ENCODE measurements at places on chromosomes 12 and 14. TPM values are rescaled to one million over a fixed set of nuclear protein-coding genes. Genes with fewer than 3 reads are reported as not detected.

The LUM gene
- polyA plus RNA-seq = 135 TPM

DNA sequence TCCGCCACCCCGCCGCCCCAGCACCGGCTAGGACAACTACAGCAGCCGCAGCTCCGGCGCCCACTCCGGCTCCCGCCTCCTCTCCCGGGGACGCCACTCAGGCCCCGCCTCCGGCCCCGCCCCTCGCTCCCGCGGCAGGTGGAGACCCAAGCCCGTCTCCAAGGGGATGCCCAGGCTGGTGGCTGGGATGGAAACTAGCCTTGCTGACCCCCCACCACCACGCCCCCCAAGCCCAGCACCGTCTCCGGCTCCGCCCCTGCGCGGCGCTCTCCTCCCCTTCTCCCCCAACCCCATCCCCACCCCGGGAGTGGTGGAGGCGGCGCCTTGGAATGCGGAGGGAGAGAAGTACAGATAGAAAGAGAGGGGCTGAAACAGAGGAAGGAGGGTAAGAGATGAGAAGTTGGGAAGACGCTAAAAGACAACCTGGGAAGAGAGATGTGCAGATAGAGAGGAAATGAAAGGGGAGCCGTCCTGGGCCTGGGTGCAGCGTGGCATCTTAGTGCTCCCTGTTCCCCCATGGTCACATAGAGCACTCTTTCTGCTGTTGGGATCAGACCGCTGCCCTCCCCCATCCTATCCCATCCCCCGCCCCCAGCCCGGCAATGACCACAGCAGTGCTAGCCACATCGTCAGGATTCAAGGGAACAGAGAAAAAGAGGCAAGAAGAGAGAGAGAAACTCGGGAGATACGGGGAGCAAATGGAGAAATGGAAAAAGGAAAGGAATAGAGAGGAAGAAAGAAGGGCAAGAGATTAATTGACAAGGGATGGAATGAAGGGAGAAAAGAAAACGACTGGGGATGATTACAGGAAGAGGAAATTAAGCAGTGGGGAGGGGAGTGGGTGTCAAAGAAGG is at the start of gene ITGA7:
TSS of gene ITGA7 (minus strand) at position 64 of the 854 bp plus-strand sequence. CDS start 222 bp downstream, outside the sequence.
- DNase-seq = no peak

DNA sequence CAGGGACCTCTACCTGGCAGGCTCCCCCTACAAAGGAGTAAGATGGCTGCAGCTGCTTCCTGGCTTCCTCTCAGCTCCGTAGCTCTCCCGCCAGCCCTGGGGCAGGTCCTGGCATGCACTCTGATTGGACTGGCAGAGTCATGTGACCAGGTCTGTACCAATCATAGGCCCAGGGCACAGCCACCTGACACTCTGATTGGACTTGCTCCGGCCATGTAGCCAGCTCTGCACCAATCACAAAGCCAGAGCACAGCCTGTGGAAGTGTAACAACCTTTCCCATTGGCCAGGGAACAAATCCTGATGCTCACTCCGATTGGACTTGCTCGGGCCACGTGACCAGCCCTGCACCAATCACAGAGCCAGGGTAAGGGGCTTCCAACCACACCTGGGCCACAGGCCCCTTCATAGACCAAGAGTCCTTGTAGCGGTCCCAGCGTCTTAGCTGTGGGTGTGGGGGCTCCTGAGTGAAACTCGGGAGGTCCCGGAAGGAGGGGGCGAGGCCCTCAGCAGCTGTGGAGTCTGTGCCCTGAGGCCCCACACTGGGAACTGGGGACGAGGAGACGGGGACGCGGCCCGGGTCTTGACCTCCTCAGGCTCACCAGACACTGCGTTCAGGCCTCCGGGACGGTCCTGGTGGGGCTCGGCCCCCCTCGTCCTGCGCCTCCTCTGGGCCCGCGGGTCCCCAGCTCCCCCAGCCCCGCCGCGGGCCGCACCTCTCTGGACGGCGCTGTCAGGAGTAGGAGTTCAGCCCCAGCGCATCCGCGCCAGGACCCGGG is 210.6 kb downstream of the ADGRD1 start:
- no peak for DNase-seq

DNA sequence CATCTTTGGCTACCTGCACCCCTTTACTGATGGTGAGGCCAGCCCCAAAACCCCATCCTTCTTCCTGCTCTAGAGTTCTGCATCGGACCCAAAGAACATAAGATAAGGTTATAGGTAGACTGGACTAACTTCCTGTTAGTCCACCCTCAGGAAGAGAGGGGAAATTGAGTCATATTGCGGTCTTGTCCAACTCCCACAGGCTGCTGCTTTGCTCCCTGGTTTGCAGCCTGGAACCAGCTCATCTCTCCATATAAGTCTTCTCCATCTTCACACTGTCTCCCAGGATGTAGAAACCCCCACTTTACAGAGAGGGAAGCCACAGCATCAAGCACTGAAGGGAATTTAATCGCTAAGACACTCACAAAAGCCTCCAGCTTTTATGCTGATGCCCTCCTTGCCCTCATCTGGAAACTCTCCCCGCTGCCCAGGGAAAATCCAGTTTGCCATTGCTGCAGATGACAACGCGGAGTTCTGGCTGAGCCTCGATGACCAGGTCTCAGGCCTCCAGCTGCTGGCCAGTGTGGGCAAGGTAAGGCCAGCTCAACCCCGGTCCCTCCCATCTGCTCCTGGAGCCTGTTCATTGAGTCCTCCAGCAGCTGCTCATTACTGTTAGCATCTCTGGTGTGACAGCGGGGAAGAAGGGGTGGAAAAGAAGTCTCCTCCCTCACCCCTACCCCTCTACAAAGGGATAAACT is 85.3 kb downstream of the B4GALNT3 start:
- DNase-seq = no peak

Measured in right renal pelvis (tissue), 4 donors.